Aortic smooth muscle cell (primary cell): ENCODE measurements at places on chromosomes 4 and X. TPM values are rescaled to one million over a fixed set of nuclear protein-coding genes. Genes with fewer than 3 reads are reported as not detected.

CXCL11 gene
- under 0.01 TPM in 1 of 2 replicates, not detected in the other for total RNA-seq

HTR2C gene
- not detected in 2 replicates for total RNA-seq

EOLA1 gene
- 14.4 and 14.7 TPM in 2 replicates for total RNA-seq

TLL1 gene
- under 0.01 TPM in 1 of 2 replicates, not detected in the other for total RNA-seq

ADH7 gene
- not detected in 2 replicates for total RNA-seq

NAT8L gene
- under 0.01 TPM in 2 replicates for total RNA-seq
